Aorta (tissue), 5 donors: ENCODE measurements at places on chromosomes 1 and 21. TPM values are rescaled to one million over a fixed set of nuclear protein-coding genes. Genes with fewer than 3 reads are reported as not detected.

Gene ATF6
- total RNA-seq = 30.4 TPM

Gene IL20
- total RNA-seq = not detected

Gene KRTAP7-1
- not detected for total RNA-seq

Gene FMO4
- 9.6 TPM for total RNA-seq

Gene HRNR
- not detected for total RNA-seq

Gene KCNH1
- 0.19 TPM for total RNA-seq

Gene AQP10
- 0.26 TPM for total RNA-seq

Gene BMP8A
- total RNA-seq = not detected

Gene TLR5
- 4.9 TPM for total RNA-seq

DNA sequence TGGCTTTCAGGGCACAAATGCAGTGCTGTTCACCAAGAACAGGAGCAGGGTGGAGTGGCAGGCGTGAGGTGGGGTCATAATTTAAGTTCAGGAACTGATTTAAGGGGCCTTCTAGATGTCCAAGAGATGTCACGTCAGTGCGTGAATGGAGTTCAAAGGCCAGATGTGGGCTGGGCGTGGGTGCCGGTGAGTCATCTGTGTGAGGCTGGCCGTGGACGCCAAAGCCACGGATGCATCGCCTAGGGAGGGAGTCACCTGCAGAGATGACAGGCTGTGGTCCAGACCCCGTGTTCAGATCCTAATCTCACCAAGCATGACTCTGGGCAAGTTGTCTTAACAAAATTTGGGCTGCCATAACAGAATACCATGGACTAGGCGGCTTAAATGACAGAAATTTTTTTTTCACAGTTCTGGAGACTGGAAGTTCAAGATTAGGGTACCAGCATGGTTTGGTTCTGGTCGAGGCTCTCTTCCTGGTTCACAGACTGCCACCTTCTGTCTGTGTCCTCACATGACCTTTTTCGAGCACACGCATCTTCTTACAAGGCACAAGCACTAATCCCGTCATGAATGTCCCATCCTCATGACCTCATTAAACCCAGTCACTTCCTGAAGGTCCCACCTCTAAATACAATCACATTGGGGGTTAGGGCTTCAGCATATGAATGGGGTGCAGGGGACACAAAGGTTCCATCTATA, 109.6 kb downstream of the PRDM2 start:
- no peak for DNase-seq

DNA sequence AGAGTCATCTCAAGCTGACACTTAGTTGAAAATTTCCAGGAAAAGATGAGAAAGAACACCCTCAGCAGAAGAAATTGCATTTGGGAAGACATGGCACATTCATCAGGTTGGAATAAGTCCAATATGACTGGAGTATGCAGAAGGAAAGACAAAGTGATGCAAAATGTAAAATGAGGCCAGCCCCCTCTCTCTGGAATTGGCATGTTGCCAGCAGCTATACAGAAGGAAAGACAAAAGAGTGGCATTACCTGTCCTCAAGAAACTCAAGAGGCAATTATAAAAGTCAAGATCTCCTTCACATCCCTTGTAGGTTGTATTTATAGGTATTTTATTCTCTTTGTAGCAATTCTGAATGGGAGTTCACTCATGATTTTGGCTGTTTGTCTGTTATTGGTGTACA, 426.3 kb downstream of the AGBL4 start:
- DNase-seq = no peak

- DNase-seq = no peak
Observed at GRCh38 chr1:226946285-226946684, 6.2 kb downstream of the COQ8A start.

GRCh38 chr1:7278045-7278444, 492.8 kb downstream of the CAMTA1 start:
- DNase-seq = no peak

- DNase-seq = no peak
Observed at GRCh38 chr1:219506473-219506899, 106.4 kb downstream of the ZC3H11B start.

DNA sequence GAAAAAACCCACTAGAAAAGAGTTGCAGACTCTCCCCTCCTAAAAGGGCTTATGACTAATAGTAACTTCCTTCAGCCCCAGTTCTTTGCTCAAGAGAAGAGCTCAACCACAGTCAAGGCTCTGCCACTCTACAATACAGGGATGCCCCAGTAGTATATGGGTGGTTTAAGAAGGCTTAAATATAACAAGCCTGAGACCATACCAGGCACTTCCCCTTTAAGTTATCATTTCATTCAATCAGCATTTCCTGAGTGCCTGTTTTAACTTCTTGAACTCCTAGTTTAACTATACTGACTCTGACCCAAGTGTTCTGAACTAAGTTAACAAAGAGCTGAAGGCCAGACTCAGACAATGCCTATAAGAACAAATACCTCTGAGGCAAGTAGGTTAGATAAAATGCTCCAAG, 19.8 kb downstream of the PRPF38A start:
- no peak for DNase-seq

DNA sequence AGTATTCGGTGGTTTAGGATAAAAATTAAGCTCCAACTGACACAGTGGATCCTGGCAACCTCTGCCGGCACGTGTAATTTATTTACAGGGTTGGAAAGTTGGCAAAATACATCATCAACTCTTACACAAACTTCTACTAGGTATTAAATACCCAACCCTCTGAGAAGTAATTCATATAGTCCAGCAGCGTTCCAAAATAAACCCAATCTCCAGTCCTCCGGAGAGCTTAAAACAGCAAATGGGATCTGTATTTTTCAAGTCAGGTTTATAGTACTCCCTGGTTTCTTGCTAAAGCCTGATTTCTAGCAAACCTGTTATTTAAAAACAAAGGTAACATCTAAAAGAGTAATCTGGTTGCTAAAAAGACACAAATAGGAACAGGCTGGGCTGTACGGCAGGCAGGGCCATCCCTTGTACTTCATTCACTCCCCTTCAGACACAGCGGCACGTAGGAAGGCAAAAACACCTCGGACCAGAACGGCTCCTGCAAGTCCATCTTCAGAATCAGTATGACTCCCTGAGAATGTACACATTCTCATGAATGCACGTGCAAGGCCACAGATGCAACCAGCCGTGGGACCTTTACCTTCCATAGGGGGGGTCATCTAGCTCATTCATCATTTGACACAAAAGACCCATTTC, 8.6 kb downstream of the GLIS1 start:
- DNase-seq = no peak

GRCh38 chr21:42446531-42446930, 42.8 kb downstream of the UBASH3A start:
- DNase-seq = no peak

DNA sequence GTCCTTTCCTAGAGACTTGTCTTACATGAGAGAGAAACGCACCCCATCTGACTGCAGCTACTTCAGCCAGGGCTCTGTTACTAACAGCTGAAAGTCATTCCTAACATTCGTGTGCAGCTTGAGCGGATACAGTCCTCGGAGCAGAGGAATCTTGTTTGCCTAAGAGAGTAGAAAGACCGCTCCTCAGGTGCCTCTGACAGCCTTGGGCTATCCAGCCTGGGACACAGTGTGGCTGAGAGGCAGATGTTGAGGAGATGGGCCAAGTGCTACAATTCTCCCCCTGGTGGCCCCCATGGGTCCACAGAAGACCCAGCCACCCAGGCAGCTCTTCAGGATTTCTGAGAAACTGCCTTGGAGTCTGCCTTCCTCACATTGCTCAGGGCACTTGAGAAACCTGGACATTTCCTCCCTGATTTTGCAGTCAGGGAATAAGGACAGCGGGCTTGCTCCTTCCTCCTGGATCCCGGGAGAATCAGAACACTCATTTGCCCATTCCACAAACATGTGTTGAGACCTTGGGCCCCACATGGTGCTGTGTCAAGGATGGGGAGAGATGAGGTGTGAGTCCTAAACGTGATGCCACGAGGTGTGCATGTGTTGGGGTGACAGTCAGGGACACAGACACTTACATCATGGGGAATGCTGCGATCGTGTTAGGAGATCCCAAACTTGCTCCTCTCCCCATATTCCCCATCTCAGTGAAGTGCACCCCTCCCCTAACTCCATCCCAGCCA, 13.1 kb downstream of the TRIM62 start:
- no peak for DNase-seq

DNA sequence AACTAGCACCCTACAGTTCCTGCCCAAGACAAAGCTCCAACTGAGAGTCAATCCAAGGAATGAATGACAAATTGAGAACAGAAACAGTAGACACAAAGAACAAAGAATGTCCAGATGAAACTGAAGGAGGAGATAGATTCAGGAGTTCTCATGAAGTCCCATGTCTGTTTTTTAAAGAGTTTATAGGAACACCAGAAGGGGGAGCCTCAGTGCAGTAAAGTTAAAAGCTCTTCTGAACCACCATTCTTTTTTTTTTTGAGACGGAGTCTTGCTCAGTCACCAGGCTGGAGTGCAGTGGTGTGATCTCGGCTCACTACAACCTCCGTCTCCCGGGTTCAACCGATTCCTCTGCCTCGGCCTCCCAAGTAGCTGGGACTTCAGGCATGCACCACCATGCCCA, 323.6 kb downstream of the MRPL39 start:
- no peak for DNase-seq

- no peak for DNase-seq
Observed at GRCh38 chr1:232707142-232707541, 77.2 kb upstream of the SIPA1L2 start.

- DNase-seq = no peak
Observed at GRCh38 chr1:113652771-113653170, 106.5 kb downstream of the PHTF1 start.

- DNase-seq = no peak
Observed at GRCh38 chr1:200891774-200892157, 2.9 kb upstream of the INAVA start.

DNA sequence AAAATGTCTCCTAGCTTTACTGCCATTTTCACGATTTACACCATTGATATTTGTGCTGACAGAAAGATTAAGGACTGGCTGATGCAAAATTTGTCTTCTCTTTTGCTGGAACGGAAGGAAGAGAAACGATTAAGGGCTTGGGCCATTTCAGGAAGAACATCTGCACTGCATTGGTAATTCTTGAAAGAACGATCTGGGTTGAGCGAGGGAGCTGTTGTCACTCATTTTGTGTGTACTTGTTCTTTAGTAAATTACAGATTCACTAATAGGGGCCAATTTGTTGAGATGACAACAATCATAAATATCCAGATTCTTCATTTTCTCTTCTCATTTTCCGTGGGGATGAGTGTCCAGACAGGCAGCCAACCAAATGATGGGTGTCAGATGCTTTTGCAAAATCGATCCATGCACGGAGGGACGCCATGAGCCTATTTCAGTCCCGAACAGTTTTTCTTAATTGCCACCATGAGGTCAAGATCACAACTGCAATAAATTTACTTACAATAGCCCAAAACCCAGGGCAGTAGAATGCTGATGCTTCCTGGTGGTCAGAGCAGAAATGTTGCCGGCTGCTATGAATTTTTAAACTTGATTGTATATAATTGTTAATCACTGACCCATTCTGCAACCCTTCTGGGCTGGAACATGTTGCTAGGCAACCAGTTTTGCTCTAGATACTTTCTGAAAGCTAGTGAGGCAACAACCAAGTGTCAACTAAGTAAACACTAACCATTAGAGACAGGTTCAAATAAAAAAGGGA, 132.4 kb upstream of the TIAM1 start:
- no peak for DNase-seq

GRCh38 chr1:154851392-154852177, 18.5 kb downstream of the KCNN3 start:
- DNase-seq = no peak

DNA sequence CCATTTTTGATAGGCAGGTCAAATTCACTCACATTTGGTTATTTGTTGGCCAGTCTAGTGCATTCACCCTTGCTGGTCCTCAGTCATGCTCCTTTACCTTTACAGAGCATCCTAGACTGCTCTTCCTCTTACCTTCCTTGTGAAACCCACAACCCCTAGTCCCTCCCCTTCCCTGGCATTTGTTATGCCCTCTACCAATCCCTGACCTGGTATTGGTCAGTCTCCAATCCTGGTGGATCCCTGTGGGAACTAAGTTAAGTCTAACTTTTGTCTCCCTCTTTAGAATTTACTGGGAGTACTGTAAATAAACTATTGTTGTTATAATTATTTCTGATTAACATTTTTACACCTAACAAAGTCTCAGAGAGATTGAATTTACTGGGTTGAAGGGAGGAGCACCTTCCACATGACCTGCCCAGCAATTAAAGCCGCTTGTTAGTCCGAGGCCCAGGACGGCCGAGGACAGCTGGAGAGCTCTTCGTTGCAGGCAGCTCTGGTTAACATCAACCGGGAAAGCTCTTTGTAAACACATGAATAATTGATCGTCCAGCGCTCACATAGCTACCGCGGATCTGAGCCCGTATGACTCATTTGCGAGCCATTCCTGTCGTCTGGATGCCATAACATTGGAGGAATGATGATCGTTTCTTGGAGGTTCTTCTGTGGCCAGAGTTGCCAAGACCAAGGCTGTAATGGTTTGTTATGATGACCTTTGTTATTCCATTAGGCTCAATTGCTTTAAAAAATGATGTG, 31.9 kb downstream of the MTARC1 start:
- DNase-seq = no peak

DNA sequence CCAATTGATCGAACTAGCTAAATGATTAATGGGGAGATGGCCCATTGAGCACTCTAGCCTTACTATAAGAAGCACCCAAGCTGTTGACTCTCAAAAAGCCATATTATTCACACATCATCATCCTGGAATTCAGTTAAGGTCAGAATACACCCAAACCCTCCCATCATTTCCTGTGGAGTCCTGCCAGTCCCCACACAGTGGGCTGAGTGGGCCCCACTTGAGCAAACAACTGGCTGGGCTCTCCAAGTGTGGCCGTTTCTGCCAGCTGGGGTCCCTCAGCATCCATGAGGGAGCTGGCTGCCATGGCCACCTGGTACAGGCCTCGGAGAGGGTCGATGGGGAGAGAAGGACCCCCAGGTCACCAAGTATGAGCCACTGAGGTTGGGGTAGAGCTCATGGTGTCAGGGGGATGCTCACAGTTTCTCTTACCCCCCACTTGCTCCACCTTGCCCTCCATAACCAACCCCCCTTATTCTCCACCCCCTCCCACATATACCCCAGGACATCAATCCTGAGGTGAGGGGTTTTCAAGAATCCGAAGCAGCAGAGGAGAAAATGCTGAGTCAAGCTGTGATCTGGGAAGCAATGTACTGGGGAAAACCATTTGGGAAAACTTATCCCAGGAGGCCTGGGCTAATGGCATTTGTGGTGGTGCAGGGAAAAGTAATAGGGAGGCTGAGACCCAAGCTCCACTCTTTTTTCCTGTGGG, 60.3 kb downstream of the UBE2T start:
- DNase-seq = peak; percentile 59

GRCh38 chr1:203286161-203286984, 18.9 kb upstream of the BTG2 start:
- DNase-seq = no peak

GRCh38 chr21:24486973-24487372, 1120.3 kb downstream of the MRPL39 start:
- no peak for DNase-seq

- DNase-seq = no peak
Observed at GRCh38 chr1:185565302-185565701, 168.9 kb upstream of the HMCN1 start.

DNA sequence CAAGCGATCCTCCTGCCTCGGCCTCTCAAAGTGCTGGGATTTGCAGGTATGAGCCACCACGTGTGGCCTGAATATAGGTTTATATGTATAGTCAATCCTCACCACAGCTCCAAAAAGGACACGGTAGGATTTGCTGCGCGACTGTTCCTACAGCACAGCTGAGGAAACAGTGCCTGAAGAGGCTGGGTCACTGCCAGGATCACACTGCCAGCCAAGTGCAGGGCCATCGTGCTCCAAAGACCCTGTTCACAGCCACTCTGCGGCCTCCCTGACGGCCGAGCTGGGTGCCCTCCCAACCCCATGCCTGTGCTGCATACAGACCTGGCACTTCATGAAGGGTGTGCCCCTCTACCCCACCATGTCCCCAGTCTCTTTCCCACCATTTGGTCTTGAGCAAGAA, 71.4 kb downstream of the MRPL37 start:
- no peak for DNase-seq
